ENCODE measurements at places on chromosomes 1 and 21. TPM values are rescaled to one million over a fixed set of nuclear protein-coding genes. Genes with fewer than 3 reads are reported as not detected.

ZNF648 gene
- total RNA-seq = not detected

RAP1GAP gene
- 0.46 TPM for total RNA-seq

WNT3A gene
- total RNA-seq = 0.14 TPM

CFHR3 gene
- total RNA-seq = not detected

SLAMF8 gene
- total RNA-seq = not detected

TSPEAR gene
- total RNA-seq = not detected

SH2D1B gene
- total RNA-seq = not detected

EPHX1 gene
- 25.0 TPM for total RNA-seq

DENND2D gene
- 15.0 TPM for total RNA-seq

PIGC gene
- total RNA-seq = 16.9 TPM

IRF6 gene
- total RNA-seq = 195 TPM

SPATA21 gene
- not detected for total RNA-seq

TRIM17 gene
- 4.0 TPM for total RNA-seq

GATAD2B gene
- 4.2 TPM for total RNA-seq

OR2T11 gene
- not detected for total RNA-seq

BMP8A gene
- not detected for total RNA-seq

ANGPTL3 gene
- not detected for total RNA-seq

CCDC17 gene
- total RNA-seq = 0.56 TPM

FAM163A gene
- not detected for total RNA-seq

OLFM3 gene
- not detected for total RNA-seq

NUP210L gene
- total RNA-seq = not detected

DHDDS gene
- 39.3 TPM for total RNA-seq

NTMT2 gene
- total RNA-seq = not detected

PADI3 gene
- total RNA-seq = 2.3 TPM

LCE6A gene
- total RNA-seq = not detected

BARHL2 gene
- total RNA-seq = not detected

OXCT2 gene
- total RNA-seq = 1.1 TPM

GSTM5 gene
- total RNA-seq = not detected

PROK1 gene
- not detected for total RNA-seq

GNB1 gene
- total RNA-seq = 122 TPM

HUNK gene
- 0.07 TPM for total RNA-seq

CFAP141 gene
- total RNA-seq = not detected

KCNJ9 gene
- not detected for total RNA-seq

HES5 gene
- total RNA-seq = 17.2 TPM

CASQ1 gene
- total RNA-seq = not detected

CDA gene
- 18.5 TPM for total RNA-seq

CFHR2 gene
- total RNA-seq = not detected

ARHGEF11 gene
- total RNA-seq = 14.8 TPM

KRTAP12-2 gene
- total RNA-seq = not detected

RCAN1 gene
- total RNA-seq = 31.6 TPM

FMO4 gene
- total RNA-seq = 2.0 TPM

PGBD2 gene
- total RNA-seq = 1.8 TPM

FYB2 gene
- not detected for total RNA-seq
